ENCODE measurements at places on chromosomes 2 and 18. TPM values are rescaled to one million over a fixed set of nuclear protein-coding genes. Genes with fewer than 3 reads are reported as not detected.

Gene ANKRD30B
- total RNA-seq: not detected

Gene CCT4
- total RNA-seq: 122 TPM

Gene SP140
- total RNA-seq: 0.26 TPM

Gene KIAA2012
- under 0.01 TPM for total RNA-seq

Gene SCYGR4
- total RNA-seq: 0.11 TPM

Gene LYPD1
- 0.76 TPM for total RNA-seq

Gene RIT2
- not detected for total RNA-seq

Gene ARHGEF33
- total RNA-seq: 1.2 TPM

Gene CCDC141
- 0.11 TPM for total RNA-seq

Gene EIF2AK3
- 25.6 TPM for total RNA-seq

Gene ST8SIA5
- 0.43 TPM for total RNA-seq

Gene OR6B2
- total RNA-seq: not detected

Gene TUBA4B
- not detected for total RNA-seq

Gene GALNT13
- 0.13 TPM for total RNA-seq

Gene TMEM198
- total RNA-seq: 1.3 TPM

Data from articular chondrocyte of knee joint (primary cell).